Temporal lobe (tissue), 4 donors: ENCODE measurements at places on chromosomes 3 and 15. TPM values are rescaled to one million over a fixed set of nuclear protein-coding genes. Genes with fewer than 3 reads are reported as not detected.

GNB4 gene
- total RNA-seq = 106 TPM

PRR23E gene
- total RNA-seq = not detected

PPARG gene
- total RNA-seq = 1.7 TPM

FEZF2 gene
- total RNA-seq = 15.2 TPM

FGD5 gene
- 3.4 TPM for total RNA-seq

CNTN4 gene
- 70.6 TPM for total RNA-seq

IQCF5 gene
- total RNA-seq = not detected

IL20RB gene
- total RNA-seq = 0.25 TPM

GMNC gene
- 0.49 TPM for total RNA-seq

TGM4 gene
- total RNA-seq = not detected

TGM5 gene
- total RNA-seq = not detected

USP13 gene
- total RNA-seq = 11.1 TPM

GJD2 gene
- total RNA-seq = 2.2 TPM

RASGRP1 gene
- 12.5 TPM for total RNA-seq

ALDH1A3 gene
- 3.9 TPM for total RNA-seq

MORF4L1 gene
- total RNA-seq = 738 TPM

LRRC2 gene
- 2.5 TPM for total RNA-seq

GP5 gene
- total RNA-seq = under 0.01 TPM

BOC gene
- total RNA-seq = 8.1 TPM

FETUB gene
- not detected for total RNA-seq

DIPK2A gene
- 30.5 TPM for total RNA-seq

DPPA4 gene
- total RNA-seq = 0.98 TPM

CLRN1 gene
- total RNA-seq = not detected

WDR93 gene
- 0.25 TPM for total RNA-seq

GRM7 gene
- 70.3 TPM for total RNA-seq

GRIP2 gene
- total RNA-seq = 7.4 TPM

NGLY1 gene
- total RNA-seq = 33.2 TPM

DNAH1 gene
- total RNA-seq = 1.7 TPM

LRTM1 gene
- total RNA-seq = not detected

LRRIQ4 gene
- 0.49 TPM for total RNA-seq

DUOXA2 gene
- total RNA-seq = not detected

SPATA12 gene
- total RNA-seq = not detected

TP63 gene
- total RNA-seq = 0.25 TPM

COLQ gene
- 1.7 TPM for total RNA-seq

PLCL2 gene
- total RNA-seq = 73.0 TPM

SKOR1 gene
- 0.25 TPM for total RNA-seq

SCAMP5 gene
- total RNA-seq = 49.2 TPM
